ENCODE measurements at places on chromosomes 1 and 21.

DNA sequence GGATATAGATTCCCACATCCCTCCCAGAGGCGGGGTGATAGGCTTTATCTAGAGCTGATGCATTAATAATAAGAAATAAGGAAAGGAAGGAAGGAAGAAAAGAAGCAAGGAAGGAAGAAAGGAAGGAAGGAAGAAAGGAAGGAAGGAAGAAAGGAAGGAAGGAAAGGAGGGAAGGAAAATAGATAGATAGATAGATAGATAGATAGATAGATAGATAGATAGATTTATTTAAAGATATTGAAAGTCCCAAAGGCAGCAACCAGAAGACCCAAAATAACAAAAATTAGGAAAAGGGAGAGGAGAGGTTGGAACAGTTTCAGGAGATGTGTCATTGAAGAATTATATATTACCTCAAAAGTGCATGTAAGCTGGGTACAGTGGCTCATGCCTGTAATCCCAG, 12.2 kb upstream of the SLC26A9 start:
- DNase-seq = no peak

GRCh38 chr1:71638081-71638766, 557.4 kb upstream of the ZRANB2 start:
- DNase-seq = no peak

DNA sequence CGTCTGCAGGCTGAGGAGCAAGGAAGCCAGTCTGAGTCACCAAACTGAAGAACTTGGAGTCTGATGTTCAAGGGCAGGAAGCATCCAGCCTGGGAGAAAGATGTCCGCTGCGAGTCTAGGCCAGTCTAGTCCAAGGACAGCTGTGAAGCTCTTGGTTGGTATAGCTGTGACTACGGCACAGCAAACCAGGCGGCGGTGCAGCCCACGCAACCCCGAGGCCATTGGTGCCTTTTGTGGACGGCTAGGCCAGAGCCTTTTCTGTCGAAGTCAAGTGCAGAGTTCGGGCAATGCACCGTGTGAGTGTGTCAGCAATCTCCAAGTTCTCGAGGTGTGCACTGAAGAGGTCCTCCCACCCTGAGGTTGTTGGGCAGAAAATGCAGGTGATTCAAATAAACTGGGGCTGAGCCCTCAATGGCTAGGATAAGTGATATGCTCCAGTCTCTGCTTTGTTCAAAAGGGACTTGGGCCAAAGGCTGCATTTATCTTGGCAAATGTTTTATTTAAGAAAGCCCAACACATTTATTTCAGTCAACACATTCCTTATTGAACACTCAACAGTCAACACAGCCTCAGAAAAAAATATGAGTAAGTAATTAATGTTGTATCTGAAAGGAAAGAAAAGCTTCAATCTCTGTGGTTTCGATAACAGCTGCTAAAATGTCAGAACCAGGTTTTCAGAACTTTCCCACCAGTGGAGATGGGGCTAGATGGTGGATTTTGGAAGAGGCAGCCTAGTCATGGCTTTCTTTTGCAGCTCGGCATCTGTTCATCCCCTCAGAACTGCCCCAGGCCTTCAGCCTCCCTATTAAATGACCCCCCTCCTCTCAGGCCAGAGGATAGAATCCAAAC, 78.1 kb upstream of the COX20 start:
- no peak for DNase-seq

DNA sequence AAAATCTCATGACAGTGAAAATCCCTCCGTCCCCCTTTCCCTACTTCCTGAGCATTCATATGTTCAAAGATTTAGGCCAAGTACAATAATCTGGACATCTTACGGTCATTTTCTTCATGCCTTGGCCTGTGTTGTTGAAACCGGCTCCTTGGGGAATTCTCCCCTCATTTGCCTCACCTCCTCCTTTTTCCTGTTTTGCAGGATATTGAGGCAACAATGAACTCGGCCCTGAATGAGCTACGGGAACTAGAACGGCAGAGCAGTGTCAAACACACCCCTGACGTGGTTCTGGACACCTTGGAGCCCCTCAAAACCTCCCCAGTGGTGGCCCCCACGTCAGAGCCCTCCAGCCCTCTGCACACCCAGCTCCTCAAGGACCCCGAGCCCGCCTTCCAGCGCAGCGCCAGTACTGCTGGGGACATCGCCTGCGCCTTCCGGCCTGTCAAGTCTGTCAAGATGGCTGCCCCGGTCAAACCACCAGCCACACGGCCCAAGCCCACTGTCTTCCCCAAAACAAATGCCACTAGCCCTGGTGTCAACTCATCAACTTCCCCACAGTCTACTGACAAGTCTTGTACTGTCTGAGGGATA, 9.3 kb upstream of the IKBKE start:
- no peak for DNase-seq

DNA sequence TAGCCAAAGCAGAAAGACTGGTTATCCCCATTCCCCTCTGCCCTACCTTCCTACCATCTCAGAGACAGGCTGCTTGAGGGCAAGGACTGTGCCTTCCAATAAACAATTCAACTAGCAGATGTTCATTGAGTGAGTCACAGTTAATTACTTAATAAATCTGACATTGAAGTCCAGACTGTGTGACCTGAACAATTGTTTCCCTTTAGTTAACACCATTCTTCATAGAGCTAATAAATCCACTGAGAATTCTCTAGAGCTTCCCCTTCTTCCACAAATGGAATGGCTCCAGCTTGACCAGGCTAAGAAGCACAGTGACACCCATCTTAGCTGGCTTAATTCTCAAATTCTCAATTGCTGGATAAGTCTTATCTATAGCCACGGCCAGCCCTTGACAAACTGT, 61.9 kb upstream of the GJA5 start:
- no peak for DNase-seq

DNA sequence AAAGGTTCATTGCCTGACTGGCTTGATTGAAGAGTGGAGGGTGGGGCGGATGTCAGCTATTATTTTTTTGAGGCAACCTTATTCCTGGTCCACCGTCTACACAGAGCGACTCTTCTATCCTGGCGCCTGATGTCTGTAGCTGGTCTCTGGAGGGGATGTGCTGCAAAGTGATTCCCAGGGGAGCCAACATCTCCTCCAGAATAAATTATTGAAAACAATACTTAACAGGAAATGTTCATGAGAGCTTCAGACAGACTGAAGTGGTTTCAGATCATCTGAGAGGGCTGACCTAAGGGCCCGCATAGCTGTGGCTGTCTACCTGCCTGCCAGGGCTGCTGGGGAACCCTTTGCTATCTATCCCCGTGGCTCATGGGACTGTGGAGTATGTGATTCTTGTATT, 66.7 kb downstream of the TEX35 start:
- peak; percentile 22 for DNase-seq

DNA sequence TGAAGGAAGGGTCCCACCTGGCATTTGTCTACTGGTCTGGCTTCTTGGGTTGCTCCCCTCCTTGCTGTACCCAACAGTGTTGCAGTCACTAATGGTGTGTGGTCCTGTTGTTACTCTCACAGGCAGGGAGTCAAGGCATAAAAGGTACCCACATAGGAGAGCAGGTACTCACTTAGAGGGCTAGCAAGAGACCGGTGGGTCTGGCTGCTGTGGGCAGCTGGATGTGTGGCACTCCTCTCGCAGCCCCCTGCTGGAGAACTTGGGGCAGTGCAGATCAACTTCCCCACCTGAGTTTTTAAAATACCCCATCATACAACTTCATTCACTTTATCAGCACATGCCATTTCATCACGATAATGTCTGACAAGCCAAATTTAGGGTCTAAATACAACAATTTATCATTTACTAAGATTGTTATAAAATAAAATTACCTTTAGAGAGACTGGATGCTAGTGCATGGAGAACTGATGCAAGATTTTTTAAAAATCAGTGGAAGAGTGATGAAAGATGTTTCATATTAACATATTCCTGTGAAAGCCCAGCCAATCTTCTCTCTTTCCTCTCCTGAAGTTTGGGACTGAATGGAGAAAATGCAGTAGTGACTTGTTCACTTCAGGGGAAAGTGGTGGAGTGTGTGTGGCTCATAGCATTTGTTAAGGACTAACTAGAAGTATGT, 42.8 kb downstream of the ACP6 start:
- peak; percentile 67 for DNase-seq

DNA sequence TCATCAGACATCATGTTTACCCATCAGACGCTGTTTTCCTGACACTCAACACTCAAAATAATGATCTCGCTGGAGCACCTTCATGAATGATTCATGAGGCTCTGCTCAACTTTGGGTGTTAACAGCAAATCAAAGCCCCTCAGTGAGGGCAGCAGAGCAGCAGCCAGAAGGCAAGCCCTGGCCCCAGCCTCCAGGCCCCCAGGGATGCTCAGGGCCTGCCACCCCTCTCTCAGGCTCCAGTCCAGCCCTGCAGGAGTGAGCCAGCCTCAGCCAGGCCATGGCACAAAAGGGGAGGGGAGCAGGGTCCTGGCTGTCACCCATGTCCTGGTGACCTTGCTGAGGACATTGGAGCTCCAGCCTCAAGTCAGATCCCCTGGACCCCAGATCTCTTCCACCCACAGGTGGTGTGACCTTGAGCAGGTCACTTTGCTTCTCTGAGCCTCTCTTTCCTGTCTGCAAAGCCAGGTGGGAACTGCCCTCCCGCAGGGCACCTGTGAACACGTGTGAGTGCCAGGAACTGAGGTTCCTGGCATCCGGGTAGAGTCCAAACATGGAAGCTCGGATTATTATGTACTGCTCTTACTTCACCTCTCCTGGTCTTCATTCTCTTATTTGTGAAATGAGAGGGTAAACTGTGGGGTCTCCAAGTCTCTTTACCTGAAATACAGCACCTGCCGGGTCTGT, 161.6 kb upstream of the VAMP3 start:
- no peak for DNase-seq

DNA sequence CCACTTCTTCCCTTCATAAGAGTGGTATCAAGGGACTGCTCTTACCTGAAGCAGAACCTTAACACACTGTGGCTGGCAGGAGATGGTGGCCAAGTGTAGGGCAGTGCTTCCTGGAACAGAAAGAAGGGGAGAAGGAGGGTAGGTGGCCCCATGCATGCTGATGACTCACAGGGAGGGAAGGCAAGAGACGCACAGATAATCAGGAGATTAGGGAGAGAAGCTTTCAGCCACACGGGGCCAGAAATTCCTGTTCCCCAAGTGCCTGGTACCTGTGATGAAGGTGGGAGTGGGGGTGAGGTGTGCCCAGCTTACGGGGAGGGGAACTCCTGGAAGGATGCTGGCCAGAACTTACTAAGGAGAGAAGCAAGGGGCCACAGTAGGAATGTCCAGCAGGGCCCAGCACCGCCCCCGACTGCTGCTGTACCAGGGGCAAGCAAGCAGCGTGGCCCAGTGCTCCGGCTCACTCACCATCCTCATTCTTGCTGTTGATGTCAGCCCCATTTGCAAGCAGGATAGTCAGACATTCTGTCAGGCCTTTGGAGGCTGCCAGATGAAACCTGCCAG, 7.7 kb downstream of the ANKRD35 start:
- DNase-seq = no peak

DNA sequence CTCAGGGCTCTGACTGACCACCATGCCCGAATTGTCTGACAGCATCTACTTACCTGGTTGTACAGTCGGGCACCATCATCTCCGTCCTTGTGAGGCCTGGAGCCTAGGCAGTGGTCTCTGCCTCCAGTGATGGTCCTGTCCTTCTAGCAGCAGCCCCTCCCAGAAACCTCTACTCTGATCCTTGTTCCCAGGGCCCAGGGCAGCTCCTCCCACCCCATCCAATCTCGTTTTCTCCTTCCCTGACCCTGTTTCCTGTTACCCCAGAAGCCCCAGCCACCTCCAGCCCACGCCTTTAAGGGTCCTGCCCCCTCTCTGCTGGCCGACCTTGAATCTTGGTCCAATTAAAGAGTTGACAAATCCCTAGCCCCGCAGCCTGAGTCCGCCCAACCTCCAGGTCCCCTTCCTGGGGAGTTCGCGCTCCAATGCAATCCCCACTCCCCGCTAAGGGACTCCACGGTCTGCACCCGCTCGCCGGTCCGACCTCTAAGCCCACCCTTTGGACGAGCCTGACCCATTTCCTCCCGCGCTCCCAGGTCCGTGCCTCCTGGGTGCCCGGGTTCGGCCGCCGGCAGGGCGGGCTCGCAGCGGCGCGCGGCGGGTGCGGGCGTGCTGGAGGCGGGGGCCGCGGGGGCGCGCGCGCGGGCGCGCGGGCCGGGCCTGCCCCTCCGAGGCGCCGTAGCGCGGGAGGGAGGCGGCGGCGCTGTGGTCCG, at the start of gene B4GALT2:
Gene B4GALT2, plus strand, starts transcription at position 660 of the 710 bp plus-strand sequence. CDS start 1,951 bp downstream, outside the sequence.
- peak; percentile 72 for DNase-seq

GRCh38 chr21:31193761-31194160, 150.3 kb downstream of the TIAM1 start:
- no peak for DNase-seq

DNA sequence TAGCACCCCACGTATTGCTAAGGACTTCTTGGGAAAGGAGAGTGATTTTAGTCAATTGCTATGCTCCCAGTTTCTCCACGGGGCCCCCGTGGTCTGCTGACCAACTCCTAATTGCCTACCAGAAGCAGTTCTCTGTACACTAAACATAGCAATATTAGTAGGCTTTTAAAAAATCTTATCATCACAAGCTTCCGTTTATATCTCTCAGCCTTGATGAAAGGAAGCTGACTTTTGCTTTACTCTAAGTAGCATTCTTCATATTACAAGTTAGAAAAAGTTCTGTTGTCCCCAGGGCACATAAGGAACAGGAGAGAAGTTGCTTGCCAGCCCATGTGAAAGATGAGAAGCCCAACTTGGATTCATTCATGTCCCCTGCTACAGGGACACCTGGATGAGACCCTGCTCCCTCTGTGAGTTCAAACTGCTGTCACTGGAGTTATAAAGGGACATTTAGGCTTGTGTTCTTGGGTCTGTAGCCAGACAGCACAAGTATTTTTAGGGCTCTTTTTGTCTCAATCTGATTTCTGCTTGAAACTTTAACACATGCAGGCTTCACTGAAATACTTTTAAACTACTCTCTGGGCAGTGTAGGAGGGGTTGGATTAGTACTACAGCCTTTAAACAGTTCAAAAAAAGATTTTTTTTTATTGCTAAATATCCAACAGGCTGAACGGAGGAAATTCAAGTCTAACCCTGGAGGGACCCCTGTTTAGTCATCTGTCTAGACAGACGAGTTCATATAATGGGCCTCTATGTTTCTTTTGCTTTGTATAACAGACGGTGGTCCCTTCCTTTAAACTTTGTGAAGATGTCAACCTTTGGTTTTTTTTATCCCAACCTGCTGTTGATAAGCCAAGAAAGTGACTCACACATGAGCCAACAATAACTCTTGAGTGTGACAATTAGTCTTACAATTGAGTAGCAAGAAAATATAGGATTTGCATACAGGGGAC, 29.5 kb downstream of the TGFB2 start:
- no peak for DNase-seq

- no peak for DNase-seq
Measured at GRCh38 chr1:30305061-30305460, 418.3 kb downstream of the MATN1 start.

DNA sequence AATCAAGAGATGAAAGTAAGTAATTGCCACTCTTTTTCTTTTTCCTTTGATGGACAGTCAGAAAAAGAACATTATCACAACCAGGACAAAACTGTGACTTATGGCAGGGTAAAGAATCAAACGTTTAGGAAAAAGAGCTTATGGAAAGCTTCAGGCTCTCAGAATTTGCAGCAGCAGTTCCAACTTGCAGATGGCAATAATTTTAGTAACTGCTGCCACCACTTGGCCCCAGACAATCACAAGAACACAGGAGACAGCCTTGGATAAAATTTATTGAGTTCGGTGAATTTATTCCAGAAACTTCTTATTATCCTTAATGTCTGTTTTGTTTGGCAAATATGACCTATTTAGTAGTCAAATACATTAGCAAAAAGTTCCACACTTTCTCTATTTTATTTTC, 804.4 kb downstream of the BRINP3 start:
- no peak for DNase-seq
